NCI-H1694 (cell line): ENCODE measurements at places on chromosomes 16 and 17.

GRCh38 chr17:21228111-21228510, 14.2 kb upstream of the TMEM11 start:
- no peak for DNase-seq

GRCh38 chr17:76087531-76087930, 8.5 kb downstream of the ZACN start:
- DNase-seq, result no peak

- no peak for DNase-seq
These were observed 226.9 kb downstream of the BCAS3 start for GRCh38 chr17:60904582-60904981.

GRCh38 chr17:40997361-40997760, 2.3 kb downstream of the KRTAP3-2 start:
- no peak for DNase-seq

DNA sequence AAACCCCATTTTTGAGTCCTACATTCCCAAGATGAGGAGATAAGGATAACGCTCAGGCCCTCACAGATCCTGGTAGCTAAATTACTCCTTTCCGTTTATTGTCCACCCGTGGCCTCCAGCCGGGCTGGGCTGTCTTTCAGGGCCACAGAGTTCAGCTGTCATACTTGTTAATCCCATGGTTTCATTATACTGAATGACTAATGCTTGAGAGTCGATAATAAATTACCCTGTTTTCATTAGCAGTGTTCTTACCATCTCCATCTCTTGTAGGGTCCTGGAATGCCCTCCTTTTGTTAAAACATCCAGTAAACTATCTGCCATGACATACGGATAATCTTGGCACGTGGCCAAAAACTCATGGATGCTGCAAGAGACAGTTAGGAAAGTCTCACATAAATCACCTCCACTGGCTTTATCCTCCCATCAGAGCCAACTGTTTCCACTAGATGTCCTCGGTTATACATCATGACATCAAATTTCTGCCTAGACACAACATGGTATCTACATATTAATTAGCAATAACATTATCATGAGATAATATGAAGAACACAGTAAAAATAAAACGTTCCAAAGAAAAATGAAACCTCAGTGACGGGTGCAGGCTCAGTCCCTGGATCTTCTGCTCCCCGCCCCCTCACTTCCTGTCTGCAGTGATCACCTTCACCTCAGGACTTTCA, 45.3 kb downstream of the BRD7 start:
- peak; percentile 67 for DNase-seq

DNA sequence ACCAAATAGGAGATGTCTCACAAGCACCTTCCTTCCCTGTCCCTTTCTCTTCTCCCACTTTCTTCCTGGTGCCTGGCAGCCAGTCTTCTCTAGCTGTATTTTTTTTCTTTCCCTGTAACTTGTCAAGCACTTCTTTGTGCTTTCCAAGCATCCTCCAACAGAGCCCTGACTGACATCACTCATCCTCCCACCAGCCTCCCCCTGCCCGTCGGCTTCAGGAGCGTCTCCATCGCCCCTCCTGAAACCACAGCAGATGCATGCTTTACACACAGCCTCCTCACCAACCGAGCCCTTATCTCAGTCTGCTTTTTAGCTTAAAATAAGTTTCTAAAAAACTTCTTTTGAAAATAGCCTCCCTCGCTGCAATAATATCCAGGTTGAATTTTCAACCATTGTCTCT, 268.7 kb upstream of the CDH5 start:
- DNase-seq, result no peak

DNA sequence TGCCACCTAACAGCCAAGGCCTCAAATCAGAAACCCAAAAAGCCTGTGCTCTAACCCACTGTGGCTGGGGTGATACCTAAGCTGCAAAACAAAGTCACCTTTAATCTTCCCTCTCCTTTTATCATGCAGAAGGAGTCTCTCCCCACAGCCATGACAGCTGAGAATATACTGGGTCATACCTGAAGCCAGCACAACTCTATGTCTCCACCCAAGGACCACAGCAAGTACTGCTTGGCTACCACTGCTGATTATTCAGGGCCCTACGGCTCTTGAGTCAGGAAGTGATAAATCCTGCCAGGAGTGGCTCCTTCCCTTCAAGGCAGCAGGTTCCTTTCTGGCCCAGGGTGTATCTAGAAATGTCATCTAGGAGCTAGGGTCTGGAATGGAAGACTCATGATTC, 151.5 kb upstream of the TOM1L1 start:
- DNase-seq, result no peak
